Activated naive CD4-positive, alpha-beta T cell (primary cell): ENCODE measurements at places on chromosomes 16 and 17.

GRCh38 chr17:21313320-21313719 lies 28.8 kb downstream of the MAP2K3 start:
- no peak for DNase-seq

DNA sequence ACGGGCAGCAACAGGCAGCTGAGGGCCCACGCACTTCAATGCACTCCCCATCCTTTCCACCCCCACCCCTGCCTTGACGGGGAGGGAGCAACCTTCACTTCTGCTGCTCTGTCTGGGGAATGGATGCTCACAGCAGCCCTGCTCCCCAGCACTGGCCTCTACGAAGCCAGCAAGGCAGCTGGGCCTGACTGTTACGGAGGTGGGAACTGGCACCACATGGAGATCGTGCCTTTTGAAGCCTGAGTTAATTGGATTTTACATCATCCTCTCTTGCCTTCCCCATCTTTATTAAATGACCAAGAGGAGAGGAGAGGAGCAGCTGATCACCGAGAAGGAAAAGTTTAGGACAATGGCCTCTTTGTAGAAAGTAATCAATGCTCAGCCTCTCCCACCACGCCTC lies 187.0 kb upstream of the RPL38 start:
- DNase-seq, result no peak

GRCh38 chr17:11487469-11487868 lies 110.8 kb upstream of the DNAH9 start:
- no peak for DNase-seq

- no peak for DNase-seq
These were observed 356.3 kb upstream of the C16orf82 start for GRCh38 chr16:26710450-26710849.

GRCh38 chr17:38454532-38454931 lies 26.3 kb downstream of the ARHGAP23 start:
- no peak for DNase-seq

DNA sequence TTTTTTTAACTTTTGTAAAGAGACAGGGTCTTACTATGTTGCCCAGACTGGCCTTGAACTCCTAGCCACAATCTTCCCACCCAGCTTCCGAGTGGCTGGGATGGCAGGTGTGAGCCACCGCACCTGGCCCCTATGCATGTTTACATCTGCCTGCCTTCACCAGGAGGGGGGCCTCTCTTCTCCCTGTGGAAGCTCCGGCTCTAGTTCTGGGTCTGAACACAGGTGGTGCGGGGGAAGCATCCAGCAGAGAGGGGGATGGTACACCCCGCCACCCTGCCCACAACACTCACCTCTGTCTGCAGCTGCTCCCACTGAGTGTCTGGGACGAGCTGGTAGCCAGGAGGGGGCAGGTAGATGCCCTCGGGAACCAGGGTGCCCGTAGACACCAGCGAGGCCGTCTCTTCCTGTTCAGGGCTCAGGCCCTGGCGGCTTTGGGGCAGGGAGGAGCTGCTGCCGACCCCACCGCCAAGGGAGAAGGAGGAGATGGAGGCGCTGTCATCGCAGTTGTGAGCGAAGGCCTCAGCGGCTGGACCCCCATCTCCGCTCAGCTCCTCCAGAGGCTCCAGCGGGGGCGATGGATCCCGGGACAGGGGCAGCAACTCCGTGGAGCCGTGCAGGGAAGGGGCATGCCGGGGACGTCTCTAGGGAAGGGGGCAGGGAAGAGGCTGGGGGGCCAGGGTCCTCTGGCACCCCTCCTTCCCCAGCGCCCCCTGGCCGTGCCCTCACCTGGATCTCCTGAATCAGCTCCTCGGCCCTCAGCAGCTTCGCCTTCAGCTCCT lies 10.9 kb downstream of the RABEP2 start:
- no peak for DNase-seq
